ENCODE measurements at places on chromosomes 2 and 18. TPM values are rescaled to one million over a fixed set of nuclear protein-coding genes. Genes with fewer than 3 reads are reported as not detected.

IL37 gene
- total RNA-seq = not detected

DNAJC27 gene
- 4.7 TPM for total RNA-seq

DNA sequence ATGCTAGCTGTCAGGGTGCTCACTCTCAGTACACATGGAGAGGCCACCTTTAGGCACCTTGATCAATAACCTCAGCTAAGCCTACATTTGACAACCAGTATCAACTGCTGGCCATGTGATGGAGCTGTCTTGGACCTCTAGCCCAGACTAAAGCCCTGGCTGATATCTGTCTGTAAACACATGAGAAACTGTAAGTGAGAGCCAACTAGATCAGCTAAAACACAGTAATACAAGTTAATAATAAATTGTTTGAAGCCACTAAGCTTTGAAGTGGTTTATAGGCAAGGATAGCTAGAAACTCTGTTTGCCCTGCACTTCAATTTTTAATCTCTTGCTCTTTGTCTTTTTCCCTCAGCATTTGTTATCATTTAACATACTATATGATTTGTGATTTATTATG is 407.1 kb downstream of the SPAG16 start:
- DNase-seq = no peak

GRCh38 chr2:222776792-222777191 is 84.0 kb upstream of the ACSL3 start:
- no peak for DNase-seq

GRCh38 chr2:46471-47345 is at the start of gene FAM110C:
TSS of gene FAM110C (minus strand) at chr2:46505. CDS start at chr2:46385, 120 bp downstream.
- DNase-seq = peak; percentile 29

Measured in CD8-positive, alpha-beta memory T cell (primary cell).